ENCODE measurements at places on chromosomes 11 and 22.
A peak's percentile ranks its signal among the peaks of the same experiment; 100 is the strongest.

GRCh38 chr11:88175569-88176075 lies 379 bp upstream of the RAB38 start:
- no peak for DNase-seq

GRCh38 chr11:37320921-37321320 lies 722.9 kb upstream of the RAG2 start:
- DNase-seq = no peak

DNA sequence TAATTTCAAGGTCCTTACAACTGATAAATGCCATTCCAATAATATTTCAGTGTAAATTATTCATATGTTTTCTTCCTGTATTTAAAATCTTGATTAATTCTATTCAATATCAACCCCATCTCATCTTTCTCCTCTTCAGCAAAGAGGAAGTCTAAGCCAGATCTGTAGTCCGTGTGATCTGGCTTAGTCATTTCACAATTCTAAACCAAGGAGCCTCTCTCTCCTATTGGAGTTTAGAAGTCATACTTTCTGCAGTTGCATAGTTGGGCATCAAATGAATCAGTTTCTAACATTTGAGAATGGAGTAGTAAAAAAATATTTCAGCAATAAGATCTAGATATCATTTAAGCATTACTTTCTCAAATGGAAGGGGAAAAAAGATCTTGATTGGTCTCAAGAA lies 354.9 kb downstream of the JRKL start:
- no peak for DNase-seq

GRCh38 chr11:128524172-128524571 lies 63.2 kb downstream of the ETS1 start:
- no peak for DNase-seq

GRCh38 chr11:313787-314553 lies at the start of gene IFITM1:
Gene IFITM1, plus strand, starts transcription at chr11:314040. Its CDS starts 131 bp downstream, at chr11:314171.
- peak; percentile 77 for DNase-seq

DNA sequence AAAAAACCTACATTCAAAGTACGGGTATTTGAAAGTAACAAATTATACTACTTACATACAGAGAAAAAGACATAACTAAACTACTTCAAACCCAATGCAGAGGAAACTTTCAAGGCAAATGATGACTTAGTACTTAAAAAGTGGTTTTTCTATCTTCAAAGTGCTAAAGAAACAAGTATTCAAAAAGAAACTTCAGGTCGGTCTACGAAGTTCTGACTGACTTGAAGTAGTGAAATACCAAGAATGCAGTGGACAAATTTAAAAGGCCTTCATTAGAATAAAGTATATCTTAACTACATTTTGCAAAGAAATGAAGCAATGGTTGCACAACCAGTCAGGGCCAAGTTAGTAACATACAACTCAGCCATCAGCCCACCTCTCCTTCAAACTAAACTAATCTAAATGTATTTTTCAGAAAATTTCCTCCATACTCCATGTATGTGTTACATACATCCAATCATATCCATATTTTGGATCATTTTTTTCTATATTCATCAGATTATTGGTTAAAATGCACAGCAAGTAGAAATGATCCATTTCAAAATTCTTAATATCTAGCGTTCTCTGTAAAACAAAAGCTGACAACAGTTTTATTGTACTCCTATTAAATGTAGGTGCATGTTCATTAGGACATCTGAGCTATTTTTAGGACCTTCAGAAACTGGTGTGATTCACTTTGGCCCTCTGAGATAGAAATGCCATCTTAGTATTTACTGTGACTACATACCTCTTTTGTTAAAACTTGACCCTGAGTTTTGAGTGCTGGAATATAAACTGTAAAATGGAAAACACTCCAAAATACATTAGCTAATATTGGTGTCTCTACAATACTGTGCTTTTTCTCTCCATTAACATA lies 49.9 kb downstream of the BIRC2 start:
- DNase-seq = no peak

DNA sequence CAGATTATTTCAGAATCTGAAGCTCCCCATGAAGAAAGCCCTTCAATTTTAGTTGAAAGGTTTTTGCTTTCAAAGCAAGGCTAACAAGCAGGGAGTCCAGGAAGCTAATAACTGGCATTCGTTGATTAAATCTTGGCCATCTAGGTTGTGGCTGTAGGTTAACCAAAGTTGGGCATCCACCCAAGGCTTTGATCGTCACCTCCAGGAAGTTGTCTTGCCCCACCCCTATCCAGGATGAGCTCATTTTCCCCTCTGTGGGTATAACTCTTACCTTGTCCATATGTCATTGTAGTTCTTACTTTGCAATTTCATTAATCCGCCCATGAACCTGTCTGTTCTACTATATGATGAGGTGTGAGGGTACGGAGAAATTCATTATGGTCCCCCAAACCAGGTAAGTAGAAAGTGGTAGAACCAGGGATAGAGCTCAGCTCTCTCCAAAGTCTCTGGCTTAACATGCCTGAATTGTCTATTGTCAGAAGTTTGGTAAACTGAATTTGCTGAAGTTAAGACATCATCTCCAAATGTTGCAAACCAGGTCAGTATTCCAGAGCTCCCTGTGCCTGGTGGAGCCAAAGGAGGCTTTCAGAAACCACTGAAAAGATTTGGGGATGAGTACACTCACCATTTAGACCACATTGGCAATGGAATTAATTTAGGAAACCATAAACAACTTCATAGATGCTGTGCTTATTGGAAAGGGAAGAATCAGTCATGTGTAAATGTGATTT lies 97.1 kb downstream of the CD44 start:
- DNase-seq = peak; percentile 85

- no peak for DNase-seq
Observed at GRCh38 chr22:35988030-35988429, 40.6 kb downstream of the RBFOX2 start.

GRCh38 chr22:42994917-42995562 lies 19.9 kb downstream of the PACSIN2 start:
- no peak for DNase-seq

GRCh38 chr11:110438017-110438416 lies 8.3 kb downstream of the FDX1 start:
- no peak for DNase-seq

DNA sequence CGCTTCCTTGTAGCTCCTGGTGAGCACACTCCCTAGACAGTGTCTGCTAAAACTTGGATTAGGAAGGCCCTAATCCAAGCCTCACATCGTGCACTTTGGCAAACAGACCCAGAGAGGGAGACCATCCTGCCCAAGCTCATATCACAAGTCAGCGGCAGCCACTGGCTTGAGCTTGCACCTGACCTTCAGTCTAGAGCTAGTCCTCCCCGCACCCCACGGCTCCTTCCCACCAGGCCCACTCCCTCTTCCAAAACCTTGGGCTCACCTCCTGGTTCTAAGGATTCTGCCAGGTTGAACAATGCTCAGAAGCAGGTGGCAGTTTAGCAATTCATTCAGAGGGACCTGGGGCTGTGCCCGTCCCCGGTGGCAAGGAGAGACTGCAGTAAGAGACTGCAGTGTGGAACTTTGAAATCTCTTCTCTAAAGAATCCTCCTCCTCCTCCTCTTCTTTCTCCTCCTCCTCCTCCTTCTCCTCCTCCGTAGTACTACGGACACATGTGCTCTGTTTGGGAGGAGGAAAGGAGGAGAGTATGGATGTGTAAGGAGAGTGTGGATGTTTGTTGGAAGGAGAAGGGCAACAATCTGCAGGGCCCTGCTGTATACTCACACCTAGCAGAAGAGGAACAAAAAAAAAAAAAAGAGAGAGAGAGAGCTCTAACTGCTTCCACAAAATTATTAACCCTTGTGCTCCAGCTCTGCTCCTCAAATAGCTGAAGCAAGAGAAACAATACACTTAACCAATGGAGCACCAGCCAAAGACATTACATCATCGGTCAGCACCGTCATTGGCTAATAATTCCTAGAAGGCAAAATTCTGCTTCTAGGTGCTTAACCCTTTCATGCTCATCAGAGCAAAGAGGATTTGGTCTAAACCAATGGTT lies 6.0 kb downstream of the SYN3 start:
- no peak for DNase-seq

- DNase-seq = no peak
Observed at GRCh38 chr11:57135020-57135751, 46.6 kb upstream of the LRRC55 start.

- DNase-seq = peak; percentile 14
Observed at GRCh38 chr11:112004389-112004788, 20.8 kb upstream of the DLAT start.

- no peak for DNase-seq
Observed at GRCh38 chr22:30903876-30904460, 64.6 kb downstream of the MORC2 start.

Data from activated naive CD4-positive, alpha-beta T cell treated with anti-CD3 and anti-CD28 coated beads for 36 hours (primary cell).